ENCODE measurements at places on chromosomes 2 and 18.

- DNase-seq: no peak
Measured at GRCh38 chr2:160338901-160339685, 139.0 kb upstream of the ITGB6 start.

DNA sequence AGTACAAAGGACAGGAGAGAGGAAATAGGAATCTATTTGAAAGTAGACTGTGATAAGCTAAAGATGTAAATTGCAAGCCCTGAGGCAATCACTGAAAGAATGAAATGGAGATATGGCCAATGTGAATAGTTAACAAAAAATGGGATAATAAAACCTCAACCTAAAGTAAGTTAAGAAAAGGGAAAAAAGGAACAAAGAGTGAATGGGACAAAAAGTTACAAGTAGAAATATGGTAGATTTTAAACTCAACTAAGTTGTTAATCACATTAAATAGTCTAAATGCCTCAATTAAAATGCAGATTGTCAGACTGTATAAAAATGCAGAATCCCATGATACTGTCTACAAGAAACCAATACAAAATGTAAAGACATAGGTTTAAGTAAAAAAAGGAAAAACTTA is 165.2 kb upstream of the RBMS1 start:
- no peak for DNase-seq

DNA sequence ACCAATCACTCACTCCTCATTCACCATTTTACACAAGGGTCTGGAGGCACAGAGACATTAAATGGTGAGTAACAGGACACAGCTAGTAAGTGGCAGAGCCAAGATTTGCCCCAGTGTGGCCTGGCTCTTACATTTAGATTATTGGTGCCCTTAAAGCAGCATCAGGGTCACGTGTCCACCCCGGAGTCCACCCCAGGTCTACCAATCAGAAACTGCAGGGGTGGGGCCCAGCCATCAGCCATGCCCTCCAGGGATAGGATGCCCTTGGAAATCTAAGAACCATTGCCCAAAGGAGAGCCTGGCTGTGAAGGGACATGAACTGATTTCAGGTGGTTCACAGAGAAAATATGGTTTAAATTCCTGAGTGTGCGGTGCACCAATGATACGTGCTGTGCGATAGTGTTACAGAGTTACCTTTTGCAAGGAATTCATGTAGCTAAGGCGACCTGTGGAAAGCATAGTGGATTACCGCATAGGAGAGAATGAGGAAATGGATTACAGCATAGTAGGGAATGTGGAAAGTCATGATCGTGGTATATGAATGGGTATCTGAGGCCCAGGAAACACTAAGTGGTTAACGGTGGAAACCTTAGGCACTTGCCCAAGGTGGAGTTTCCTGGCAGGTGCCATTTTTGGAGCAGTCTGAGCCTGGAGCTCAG is 17.8 kb downstream of the IGFBP5 start:
- no peak for DNase-seq

DNA sequence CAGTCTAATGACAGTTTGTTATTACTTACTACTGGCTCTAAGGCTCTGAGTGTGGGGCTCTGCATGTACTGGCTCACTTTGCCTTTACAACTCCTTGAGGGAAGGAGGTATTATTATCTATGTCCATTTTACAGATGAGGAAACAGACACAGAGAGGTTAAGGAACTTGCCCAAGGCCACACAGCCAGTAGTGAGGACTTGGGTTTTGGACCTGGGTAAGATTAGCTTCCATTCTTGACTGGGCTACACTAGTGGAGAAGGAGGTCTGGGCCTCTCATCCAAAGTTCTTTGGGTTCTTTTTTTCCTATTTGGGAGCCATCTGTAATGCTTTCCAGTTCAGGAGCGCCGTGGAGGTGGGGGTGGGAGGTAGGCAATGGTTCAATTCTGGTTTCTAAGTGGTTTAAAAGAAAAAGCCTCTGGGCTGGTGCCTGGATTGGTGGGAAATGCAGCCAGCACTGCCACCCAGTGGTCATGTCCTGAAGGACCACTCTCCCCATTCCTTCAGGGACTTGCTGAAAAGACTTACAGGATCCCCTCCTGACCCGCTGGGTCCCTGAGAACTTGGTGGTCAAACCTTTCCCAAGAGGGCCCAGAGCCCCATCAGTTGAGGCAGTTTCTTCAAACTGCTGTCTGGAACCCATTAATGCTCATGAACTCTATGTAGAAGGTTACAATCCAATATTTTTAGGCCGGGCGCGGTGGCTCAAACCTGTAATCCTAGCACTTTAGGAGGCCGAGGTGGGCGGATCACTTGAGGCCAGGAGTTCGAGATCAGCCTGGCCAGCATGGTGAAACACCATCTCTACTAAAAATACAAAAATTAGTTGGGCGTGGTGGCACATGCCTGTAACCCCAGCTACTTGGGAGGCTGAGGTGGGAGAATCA is 38.6 kb upstream of the NOTO start:
- peak; percentile 69 for DNase-seq

- no peak for DNase-seq
Measured at GRCh38 chr2:42141687-42142546, 27.2 kb upstream of the EML4 start.

DNA sequence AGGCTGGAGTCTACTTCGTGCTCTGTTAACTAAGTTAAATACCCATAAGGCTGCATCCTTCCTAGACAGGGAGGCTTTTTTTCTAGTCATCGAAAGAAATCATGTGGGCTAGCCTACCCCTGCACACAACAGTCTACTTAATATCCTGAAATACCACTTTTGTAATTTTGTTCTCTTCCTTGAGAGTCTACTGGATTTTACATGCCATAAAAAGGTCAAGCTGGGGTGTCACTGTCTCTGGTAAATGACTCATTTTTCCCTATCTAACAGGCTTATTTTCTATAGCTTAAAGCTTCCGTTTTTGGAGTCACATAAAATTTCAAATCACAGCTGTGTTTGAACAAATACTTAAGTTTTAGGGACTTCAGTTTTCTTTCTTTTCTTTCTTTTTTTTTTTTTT is 10.7 kb upstream of the STAM2 start:
- DNase-seq: no peak

DNA sequence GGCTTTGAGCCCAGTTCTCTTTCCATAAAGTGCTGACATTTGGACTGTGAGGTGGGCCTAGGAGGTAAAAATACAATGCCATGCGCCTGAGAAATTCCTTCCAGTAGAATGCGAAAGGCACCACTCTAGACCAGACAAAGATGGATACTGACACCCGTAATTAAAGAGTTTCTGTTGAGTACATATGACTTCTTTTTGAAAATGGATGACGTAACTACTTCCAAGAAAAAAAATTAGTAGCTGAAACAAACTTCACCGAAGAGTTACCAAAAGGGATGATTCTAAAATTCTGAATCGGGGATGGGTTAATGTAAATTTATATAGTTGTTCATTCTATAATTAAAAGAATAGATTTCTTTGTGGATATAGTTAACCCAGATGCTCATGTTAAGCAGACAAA is 146.8 kb downstream of the ALK start:
- DNase-seq: no peak

Data from activated CD8-positive, alpha-beta T cell treated with anti-CD3 and anti-CD28 coated beads, Interleukin-2, amount 10 ng/mL, durations not matched to agents 7 days and 5 days (primary cell).